Renal cortex interstitium (tissue), 15 donors: ENCODE measurements at places on chromosomes 1 and 21. TPM values are rescaled to one million over a fixed set of nuclear protein-coding genes. Genes with fewer than 3 reads are reported as not detected.

The CC2D1B gene
- polyA plus RNA-seq, result 28.6 TPM

DNA sequence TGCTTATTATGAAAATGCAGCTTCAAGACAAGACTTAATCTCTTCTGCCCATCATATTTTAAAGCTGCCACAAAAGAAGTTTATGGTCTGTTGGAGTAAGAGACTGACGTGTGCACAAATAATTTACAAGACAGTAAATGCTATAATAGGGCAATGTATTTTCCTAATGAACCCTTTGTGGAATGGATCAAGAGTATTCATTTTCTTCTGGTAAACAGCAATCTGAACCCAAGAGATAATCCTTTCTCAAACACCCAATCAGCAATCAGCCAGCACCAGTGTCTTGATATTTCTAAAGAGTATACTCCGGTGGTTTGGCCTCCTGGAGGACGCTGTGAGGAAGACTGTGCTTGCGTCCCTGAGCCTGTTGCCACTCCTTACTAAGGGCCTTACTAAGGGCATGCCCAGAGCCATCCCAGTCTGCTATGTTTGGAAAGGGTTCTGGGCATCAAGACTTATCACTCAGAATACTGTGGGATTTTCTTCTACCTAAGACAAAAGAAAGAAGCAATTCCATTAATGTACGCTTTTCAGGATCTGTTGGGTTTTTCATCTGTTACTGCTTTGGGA, 48.8 kb upstream of the LRRC8D start:
- no peak for DNase-seq

The PTPN7 gene
- 1.0 TPM for polyA plus RNA-seq

GRCh38 chr1:160549665-160550006, 26.6 kb upstream of the SLAMF6 start:
- DNase-seq, result no peak

- no peak for DNase-seq
Observed at GRCh38 chr21:30232011-30232410, 16.1 kb upstream of the CLDN8 start.

The CD244 gene
- 0.20 TPM for polyA plus RNA-seq

GRCh38 chr1:204714861-204715511, 29.4 kb upstream of the LRRN2 start:
- no peak for DNase-seq

The OR2M3 gene
- polyA plus RNA-seq, result not detected

The SYT2 gene
- polyA plus RNA-seq, result 3.5 TPM

DNA sequence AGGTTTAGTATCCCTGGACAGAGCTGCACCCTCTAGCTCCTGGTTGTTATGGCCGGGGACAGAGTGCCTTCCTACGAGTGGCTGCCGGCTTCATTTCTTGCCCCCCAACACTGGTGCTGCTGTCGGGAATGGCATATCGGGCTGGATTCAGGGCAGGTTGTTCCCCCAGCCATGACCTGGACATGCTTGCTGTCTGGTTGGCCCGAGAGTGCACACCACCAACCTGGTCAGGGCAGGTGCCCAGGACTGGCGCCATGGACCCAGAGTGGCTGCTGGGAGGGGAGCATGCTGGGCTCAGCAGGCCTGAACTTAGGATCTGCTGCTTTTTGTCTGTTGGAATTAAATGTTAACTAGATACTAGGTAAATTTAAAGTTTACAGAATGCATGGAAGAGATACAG, 21.8 kb downstream of the H6PD start:
- DNase-seq, result no peak

GRCh38 chr1:46749921-46750404, 31.0 kb upstream of the EFCAB14 start:
- no peak for DNase-seq

- DNase-seq, result no peak
Observed at GRCh38 chr21:37987668-37988067, 71.4 kb upstream of the KCNJ6 start.

The IQGAP3 gene
- 15.2 TPM for polyA plus RNA-seq

- no peak for DNase-seq
Observed at GRCh38 chr1:178649582-178650350, 75.3 kb upstream of the RALGPS2 start.

The CCDC181 gene
- polyA plus RNA-seq, result 9.3 TPM

GRCh38 chr1:22283596-22283995, 140.7 kb upstream of the WNT4 start:
- DNase-seq, result no peak

GRCh38 chr1:215111916-215112315, 29.4 kb downstream of the KCNK2 start:
- DNase-seq, result no peak

The PRDM16 gene
- 5.8 TPM for polyA plus RNA-seq

DNA sequence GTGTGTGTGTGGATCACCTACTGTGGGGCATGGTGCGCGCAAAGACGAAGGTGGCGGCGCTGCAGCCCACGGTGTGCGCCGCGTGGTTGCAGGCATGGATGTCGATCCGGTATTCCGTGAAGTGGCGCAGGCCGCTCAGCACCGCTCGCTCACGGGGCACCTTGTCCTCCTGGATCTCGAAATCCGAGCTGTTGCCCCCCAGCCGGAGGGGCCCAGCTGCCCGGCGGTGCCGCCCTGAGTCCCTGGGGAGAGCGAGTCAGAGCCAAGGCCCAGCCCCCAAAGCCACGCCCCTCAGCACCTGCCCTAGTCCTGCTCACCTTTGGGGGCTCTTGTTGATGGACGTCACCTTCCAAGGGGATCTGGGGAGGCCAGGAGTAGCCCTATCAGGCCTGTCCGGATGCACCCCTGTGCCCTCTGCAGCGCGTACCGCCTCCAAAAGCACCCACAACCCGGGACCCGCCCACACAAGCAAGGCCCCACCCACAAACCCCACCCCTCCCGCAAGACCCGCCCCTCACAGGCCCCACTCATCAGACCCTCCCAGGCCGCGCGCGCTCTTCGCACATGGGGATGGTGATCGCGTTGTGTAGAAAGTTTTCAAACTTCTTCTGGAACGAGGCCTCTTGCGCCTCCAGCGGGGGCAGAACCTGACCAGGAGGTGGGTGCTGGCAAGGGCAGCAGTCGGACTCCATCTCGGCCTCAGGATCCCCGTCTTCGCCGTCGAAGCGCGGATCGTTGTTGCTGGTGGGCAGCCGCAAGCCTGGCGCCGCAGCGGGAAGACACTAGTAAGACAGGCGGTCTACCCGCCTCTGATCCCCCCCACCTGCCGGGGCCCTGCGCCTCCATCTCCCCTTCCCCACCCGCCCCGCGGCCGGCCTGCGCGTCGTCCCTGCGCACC, 13.6 kb downstream of the INSRR start:
- no peak for DNase-seq

DNA sequence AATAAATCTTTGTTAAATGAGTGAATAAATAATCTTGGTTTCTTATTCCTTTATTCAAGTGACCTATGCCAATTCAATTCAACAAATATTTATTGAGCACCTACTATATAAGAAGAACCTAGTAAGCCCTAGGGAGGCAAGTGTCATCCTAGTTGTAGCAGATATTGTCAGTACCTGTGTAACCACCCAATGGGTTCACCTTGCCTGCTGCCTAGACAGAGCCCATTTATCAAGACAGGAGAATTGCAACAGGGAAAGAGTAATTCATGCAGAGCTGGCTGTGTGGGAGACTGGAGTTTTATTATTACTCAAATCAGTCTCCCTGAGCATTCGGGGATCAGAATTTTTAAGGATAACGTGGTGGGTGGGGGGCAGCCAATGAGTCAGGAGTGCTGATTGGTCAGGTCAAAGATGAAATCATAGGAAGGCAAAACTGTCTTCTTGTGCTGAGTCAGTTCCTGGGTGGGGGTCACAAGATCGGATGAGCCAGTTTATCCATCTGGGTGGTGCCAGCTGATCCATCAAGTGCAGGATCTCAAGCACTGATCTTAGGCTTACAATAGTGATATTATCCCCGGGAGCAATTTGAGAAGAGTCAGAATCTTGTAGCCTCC, 53.8 kb upstream of the KCNA3 start:
- DNase-seq, result no peak

- no peak for DNase-seq
Observed at GRCh38 chr1:201404055-201404454, 4.9 kb upstream of the LAD1 start.

GRCh38 chr1:5728663-5729355, 263.4 kb downstream of the NPHP4 start:
- DNase-seq, result no peak

DNA sequence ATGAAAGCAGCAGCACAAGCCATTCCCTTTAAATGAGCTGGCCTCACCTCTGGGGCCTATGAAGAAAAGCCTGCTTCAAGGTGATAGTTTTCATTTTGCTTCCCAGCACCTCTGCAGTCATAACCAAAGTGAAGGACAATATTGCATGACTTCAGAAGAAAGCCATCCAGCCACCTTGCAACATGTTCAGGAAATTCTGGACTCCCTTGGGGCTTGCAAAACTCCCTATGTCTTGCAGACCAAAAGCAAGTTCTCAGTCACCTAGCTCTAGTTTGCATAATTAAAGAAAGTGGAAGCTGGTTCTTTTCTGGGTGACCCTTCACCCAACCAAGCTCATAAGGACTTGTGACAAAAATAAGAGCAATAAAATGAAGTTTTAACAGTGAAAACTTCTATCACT, 87.6 kb downstream of the GFI1 start:
- no peak for DNase-seq

- DNase-seq, result no peak
Observed at GRCh38 chr1:26291433-26291832, 11.5 kb downstream of the SH3BGRL3 start.

The RALGPS2 gene
- polyA plus RNA-seq, result 31.8 TPM

- peak; percentile 48 for DNase-seq
Observed at GRCh38 chr1:158121604-158122254, 59.0 kb upstream of the CD1D start.

DNA sequence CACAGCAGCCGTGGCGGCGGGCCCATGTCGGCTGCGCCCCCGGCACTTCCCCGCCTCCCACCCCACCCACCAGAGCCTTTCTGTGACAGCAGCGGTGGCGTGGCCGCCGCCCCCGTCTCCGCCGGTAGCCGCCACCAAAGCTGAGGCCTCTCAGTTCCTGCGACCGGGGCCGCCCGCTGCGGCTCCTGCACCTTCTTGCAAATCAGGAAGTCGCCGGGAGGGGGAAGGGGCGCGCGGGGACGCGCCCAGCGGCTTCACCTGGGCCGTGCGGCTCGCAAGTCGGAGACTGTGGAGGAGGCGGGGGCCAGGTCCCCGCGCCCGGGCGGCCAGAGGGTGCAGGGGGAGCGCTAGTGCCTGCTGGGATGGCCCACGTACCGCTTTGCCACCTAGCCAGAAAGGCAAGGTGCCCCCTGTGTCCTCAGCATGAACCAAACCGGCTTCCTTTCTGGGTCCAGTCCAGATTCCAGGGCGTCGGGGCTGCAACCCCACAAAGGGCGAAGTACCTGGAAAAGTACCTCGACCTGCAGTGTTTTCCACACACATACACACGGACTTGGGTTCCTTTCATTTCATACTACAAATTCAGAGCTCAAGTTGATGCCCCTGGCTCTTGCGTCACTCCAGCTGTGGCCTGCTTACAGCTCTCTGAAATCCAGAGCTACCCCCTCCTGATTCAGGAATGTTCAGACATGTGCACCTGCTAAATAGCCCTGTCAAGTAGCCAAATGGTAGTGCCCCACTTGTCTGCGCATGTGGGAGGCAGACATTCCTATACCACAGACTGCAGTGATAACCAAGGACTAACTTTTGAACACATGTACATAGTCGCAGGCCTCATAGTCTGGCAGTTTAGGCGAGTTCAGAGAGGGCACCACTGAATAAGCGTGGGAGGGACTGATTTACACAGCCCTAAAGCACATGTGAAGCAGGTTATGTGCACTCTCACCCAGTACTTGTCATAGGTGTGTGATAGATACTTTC, at the start of gene DENND1B:
DENND1B (minus strand) TSS at position 199 of the 981 bp plus-strand sequence. CDS start 325 bp downstream, outside the sequence.
- peak; percentile 53 for DNase-seq

DNA sequence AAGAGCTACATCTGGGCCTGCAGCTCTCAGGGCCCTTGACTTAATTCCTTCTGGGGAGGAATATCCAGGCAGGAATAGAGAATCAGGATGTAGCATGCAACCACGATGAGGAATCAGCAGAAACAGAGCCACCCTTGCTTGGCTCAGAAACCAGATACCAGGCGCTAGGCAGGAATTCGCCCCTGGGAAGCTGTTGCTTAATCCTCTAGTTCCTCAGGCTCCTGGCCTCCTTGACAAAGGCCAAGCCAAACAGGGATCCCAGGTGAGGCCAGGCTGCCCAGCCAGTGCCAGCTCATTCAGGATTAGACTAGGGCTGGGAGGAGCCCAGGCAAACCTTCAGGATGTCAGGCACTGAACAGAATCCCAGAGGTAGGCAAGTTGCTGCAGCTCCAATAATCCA, 48.2 kb upstream of the IRF2BP2 start:
- DNase-seq, result no peak
